Activated CD8-positive, alpha-beta T cell treated with anti-CD3 and anti-CD28 coated beads, Interleukin-2, amount 10 ng/mL, durations not matched to agents 7 days and 5 days (primary cell): ENCODE measurements at places on chromosomes 1 and 21. TPM values are rescaled to one million over a fixed set of nuclear protein-coding genes. Genes with fewer than 3 reads are reported as not detected.

Gene MARK1
- total RNA-seq = not detected

Gene OR2T11
- not detected for total RNA-seq

Gene GJB4
- not detected for total RNA-seq

Gene ZNF697
- total RNA-seq = not detected

Gene RGS1
- total RNA-seq = 13.8 TPM

Gene CR1
- total RNA-seq = 0.16 TPM

Gene LCE2A
- not detected for total RNA-seq

Gene FCAMR
- total RNA-seq = not detected

Gene RGSL1
- total RNA-seq = not detected

Gene CYP4A22
- total RNA-seq = not detected

Gene ARID1A
- total RNA-seq = 122 TPM

Gene TMOD4
- total RNA-seq = 3.4 TPM

Gene STYXL2
- total RNA-seq = not detected
